Activated CD8-positive, alpha-beta memory T cell treated with anti-CD3 and anti-CD28 coated beads for 48 hours (primary cell): ENCODE measurements at places on chromosomes 12 and 14.

GRCh38 chr12:126811391-126811790, 1455.6 kb upstream of the TMEM132C start:
- DNase-seq = no peak

- DNase-seq = no peak
Observed at GRCh38 chr14:35956376-35957085, 130.4 kb downstream of the BRMS1L start.

DNA sequence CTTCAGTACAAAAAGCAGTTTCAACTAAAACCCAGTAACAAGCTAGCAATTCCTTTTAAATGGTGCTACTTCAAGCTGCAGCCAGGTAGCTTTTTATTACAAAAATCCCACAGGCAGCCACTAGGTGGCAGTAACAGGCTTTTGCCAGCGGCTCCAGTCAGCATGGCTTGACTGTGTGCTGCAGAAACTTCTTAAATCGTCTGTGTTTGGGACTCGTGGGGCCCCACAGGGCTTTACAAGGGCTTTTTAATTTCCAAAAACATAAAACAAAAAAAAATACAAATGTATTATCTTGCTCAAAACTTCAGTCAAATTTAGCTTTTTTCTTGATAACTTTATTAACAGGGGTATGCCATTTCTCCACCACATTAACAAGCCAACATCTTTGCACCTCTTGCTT, 3.6 kb upstream of the CLEC4E start:
- DNase-seq = peak; percentile 45

GRCh38 chr12:89775063-89775985, 66.7 kb upstream of the ATP2B1 start:
- DNase-seq = no peak

GRCh38 chr12:76530516-76530915, 29.1 kb downstream of the OSBPL8 start:
- no peak for DNase-seq

- DNase-seq = no peak
Observed at GRCh38 chr12:56658921-56659320, 13.1 kb upstream of the ATP5F1B start.

- DNase-seq = no peak
Observed at GRCh38 chr12:66898700-66899469, 220.0 kb upstream of the GRIP1 start.

DNA sequence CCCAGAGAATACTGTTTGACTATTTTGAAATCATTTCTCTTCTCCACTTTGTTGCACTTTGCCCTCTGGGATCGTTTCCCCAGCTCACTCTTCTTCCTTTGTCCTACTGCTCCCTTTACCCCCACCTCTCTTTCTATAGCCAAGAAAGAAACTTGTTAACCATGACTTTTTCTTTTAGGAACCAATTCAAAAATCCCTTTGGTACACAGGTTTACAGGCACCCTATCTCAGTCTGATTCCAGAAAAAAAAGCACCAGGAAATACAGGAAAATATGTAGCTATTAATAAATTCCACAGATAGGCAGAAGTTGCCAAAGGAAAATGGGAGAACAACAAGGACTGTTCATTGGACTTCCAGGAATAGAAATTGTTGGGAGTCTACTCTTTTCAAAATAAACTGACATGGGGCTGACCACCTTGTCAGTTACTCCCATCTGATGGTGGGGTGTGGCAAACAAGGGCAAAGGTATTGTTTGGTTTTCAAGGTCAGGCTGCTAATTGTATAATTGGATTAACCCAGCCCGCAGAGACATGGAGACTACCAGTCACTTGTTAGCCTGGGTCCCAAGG, 82.4 kb downstream of the CRADD start:
- DNase-seq = no peak

DNA sequence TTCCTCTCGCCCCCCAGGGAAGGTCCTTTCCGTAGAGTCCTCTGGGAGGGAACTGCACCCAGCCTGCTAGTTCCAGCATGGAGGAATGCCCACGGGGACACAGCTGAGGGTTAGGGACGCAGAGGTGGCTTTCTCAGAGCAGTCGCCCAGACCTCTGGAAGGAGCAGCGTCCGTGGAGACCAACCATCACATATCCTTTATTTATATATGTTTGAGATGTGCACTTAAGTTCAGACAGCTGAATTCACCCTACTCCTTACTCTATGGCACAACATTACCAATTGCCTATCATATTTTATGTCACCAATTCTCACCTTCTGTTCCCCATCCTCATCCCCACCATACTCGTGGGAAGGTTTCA, 305.6 kb upstream of the DIO3 start:
- DNase-seq = no peak

DNA sequence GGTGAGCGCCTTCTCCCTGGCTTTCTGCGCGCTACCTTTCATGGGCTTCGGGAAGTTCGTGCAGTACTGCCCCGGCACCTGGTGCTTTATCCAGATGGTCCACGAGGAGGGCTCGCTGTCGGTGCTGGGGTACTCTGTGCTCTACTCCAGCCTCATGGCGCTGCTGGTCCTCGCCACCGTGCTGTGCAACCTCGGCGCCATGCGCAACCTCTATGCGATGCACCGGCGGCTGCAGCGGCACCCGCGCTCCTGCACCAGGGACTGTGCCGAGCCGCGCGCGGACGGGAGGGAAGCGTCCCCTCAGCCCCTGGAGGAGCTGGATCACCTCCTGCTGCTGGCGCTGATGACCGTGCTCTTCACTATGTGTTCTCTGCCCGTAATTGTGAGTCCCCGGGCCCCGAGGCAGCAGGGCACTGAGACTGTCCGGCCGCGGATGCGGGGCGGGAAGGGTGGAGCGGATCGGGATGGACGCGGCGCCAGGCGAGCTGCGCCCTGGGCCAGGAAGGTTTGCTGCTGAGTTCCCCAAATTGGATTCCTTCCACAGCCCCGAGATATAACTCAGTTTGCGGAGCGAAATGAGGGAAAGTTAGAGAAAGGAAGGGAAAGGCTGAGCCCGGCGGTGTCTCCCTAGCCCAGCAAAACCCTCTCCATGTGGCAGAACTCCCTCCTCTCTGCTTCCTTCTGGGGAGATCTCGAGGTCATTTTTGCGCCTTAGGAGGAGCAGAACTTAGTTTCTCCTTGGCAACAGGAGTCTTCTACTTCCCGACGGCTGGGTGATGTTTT, 972 bp downstream of the PTGDR start:
- DNase-seq = no peak

- DNase-seq = no peak
Observed at GRCh38 chr14:91545946-91546716, 36.0 kb upstream of the PPP4R3A start.

GRCh38 chr14:38481952-38482678, 226.2 kb upstream of the CLEC14A start:
- no peak for DNase-seq

- peak; percentile 72 for DNase-seq
Observed at GRCh38 chr12:751192-751998, 984 bp upstream of the WNK1 start.

DNA sequence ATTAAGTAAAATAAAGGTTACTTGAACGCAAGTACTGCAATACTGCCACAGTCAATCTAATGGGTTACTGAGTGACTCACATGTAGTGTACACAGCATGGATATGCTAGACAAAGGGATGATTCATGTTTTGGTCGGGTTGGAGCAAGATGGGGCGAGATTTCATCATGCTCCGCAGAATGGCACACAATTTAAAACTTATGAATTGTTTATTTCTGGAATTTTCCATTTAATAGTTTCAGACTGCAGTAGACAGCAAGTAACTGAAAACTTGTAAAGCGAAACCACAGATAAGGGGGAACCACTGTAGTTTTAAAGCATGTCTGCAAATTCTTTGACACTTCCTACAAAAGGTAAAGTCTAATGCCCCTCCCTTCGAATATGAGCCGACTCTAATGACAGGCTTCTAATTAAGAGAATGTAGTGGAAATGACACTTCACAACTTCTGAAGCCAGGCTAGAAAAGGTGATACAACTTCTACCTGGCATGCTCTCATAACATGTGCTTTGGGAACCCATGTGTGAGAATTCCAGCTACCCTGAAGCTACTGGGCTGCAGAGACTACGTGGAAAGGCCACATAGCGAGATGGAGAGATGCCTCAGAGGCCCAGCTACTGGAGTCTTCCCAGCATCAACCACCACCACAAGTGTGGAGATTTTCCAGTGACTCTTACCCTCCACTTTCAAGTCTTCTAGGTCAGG, 13.9 kb upstream of the TCP11L2 start:
- no peak for DNase-seq

DNA sequence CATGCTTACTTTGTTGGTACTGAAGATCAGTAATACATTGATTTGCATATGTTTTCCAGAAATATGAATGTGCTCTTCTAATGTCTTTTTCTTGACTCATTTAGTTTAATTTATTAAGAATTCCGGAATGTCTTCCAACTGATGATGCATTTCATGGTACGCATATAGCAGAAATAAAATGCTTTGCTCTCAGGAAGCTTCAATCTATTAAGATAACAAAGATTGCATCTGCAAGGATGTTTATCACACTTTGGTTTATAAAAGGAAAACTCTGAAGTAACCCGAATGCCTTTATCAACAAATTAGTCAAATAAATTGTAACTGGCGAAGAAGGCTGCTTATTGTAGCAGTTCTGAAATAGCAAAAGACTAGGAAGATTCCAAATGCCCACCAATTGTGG, 166.4 kb upstream of the LMNTD1 start:
- DNase-seq = no peak

- no peak for DNase-seq
Observed at GRCh38 chr12:67377021-67377420, 107.9 kb downstream of the CAND1 start.

DNA sequence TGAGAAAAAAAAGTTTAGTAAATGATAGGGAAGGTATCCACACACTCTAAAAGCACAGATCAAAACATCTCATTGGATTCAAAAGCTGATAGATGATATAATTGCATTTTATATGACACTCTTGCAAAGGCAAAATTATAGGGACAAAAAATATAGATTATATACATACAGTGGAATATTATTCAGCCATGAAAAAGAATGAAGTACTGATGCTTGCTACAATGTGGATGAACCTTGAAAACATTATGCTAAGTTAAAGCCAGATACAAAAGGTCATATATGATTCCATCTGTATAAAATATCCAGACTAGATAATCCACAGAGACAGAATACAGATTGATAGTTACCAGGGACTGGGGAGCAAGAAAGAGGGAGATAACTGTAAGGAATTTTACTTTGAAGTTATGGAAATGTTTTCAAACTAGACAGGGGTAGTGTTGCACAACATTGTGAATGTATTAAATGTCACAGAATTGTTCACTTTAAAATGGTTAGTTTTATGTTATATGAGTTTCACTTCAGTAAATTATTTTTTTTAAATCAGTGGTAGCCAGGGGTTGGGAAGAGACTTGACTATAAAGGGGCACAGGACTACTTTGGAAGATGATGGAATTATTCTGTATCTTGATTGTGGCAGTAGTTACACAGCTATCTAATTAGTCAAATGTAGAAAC, 41.7 kb upstream of the CDKN3 start:
- no peak for DNase-seq

- no peak for DNase-seq
Observed at GRCh38 chr12:20629414-20630156, 65.5 kb upstream of the SLCO1C1 start.

- no peak for DNase-seq
Observed at GRCh38 chr14:23128969-23129758, 10.1 kb upstream of the CEBPE start.

DNA sequence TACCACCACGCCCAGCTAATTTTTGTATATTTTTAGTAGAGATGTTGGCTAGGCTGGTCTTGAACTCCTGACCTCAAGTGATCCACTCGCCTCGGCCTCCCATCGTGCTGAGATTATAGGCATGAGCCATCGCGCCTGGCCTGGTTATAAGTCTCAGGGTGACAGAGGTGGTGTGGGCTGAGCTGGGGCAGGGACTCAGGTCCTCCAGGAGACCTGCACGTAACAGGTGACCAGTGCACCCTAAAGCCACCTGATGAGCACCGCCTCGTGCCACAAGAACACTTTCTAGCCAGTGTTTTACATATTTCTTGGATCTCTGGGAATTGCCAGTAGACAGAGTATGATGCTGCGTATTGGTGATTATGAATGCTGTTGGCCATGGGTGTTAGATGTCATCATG, 136.5 kb upstream of the CPM start:
- DNase-seq = no peak

DNA sequence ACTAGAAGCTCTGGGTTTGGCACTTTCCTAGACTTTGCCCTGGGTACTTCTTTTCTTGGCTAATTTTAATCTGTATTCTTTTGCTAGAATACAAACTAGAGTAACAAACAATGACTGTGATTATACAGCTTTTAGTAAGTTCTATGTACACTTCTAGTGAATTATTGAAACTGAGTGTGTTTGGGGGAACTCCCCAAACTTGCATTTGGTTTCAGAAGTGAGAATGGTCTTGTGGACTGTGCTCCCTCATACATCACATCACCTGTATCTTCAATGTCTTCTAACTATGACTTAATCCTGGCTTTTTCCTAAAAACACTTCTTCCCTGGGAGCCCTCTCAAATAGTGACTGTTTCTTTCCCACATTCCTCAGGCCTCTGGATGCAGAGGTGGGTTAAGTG, 23.6 kb upstream of the SSTR1 start:
- no peak for DNase-seq

DNA sequence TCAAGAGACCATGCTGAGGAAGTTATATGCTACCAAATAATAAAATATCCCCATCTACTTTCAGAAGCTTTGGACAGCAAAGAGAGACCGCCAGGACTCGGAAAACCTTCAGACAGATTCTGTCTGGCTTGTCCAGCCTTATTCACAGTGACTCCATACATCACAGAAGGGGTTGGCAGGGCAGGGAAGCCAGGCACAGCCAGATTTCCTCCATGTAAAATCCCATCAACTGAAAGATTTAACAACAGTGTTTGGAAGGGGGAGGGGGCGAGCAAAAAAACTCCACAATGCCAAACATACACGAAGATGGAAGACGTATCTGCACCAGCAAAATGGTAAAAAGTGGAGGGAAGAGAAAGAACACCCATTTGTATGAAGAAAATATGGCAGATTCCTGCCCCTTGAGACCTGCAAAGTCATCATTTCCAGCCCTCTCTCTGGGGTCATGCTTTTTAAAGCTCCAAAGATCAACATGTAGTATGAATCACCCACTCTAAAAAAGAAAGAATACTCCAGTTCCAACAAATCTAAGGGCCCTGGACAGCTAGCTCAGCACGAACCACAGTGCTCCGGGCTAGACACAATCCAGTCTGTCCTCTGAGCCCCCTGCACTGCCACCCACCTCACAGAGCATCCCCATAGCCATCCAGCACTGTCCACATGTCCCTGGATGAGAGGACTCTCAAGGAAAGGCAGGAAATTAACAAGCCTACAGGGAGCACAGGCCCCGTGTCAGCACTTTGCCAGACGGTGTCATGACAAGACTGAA, 116.4 kb downstream of the DICER1 start:
- DNase-seq = no peak

GRCh38 chr12:53951577-53952334, 2.9 kb upstream of the HOXC12 start:
- DNase-seq = no peak

DNA sequence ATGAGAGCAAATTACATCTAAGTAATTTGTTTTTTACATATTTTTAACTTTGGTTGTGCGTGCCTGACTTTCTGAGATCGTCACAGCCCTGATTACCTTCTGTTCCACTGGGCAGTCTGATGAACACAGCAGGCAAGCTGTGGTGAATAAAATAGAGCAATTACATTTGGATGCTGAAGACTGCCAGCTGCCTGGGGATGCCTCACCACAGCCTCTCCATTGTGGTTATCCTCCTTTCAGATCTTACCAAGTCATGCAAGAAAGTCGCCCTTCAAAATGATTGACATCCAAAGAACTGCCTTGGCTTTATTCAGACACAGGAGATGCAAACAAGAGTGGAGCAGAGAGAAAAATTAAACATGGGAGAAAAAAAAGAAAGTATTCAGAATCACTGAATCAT, 456.6 kb upstream of the TMPO start:
- no peak for DNase-seq
